Immature natural killer cell (primary cell): ENCODE measurements at places on chromosomes 4 and X.

GRCh38 chrX:124346117-124346876 lies at the start of gene SH2D1A:
TSS of gene SH2D1A (plus strand) at chrX:124346563. CDS start at chrX:124346643, 80 bp downstream.
- DNase-seq, result peak; percentile 56

- no peak for DNase-seq
These were observed 69.4 kb downstream of the DCHS2 start for GRCh38 chr4:154422152-154422551.

GRCh38 chr4:54403700-54404453 lies 174.8 kb downstream of the PDGFRA start:
- no peak for DNase-seq

GRCh38 chrX:112698946-112699345 lies 19.2 kb upstream of the LHFPL1 start:
- no peak for DNase-seq

GRCh38 chr4:38082424-38083385 lies 122.5 kb downstream of the PTTG2 start:
- no peak for DNase-seq

DNA sequence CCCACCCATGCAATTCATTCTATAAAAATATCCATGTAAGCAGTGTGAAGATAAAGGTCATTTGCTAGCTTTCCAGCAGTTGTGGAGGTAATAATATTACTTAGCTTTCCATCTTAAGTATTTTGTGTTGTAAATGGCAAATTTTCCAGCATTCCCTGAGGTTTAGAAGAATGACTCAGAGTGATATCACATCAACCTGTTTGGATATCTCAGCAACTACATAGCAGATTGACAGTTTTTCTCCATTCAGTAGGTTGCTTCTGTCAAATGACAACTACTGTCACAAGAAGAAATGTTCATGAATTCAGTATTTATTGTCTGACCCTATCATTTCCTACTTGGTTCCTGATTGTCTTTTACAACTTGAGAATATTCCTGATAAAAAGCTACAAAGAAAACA lies 434.9 kb upstream of the GALNTL6 start:
- DNase-seq, result no peak

DNA sequence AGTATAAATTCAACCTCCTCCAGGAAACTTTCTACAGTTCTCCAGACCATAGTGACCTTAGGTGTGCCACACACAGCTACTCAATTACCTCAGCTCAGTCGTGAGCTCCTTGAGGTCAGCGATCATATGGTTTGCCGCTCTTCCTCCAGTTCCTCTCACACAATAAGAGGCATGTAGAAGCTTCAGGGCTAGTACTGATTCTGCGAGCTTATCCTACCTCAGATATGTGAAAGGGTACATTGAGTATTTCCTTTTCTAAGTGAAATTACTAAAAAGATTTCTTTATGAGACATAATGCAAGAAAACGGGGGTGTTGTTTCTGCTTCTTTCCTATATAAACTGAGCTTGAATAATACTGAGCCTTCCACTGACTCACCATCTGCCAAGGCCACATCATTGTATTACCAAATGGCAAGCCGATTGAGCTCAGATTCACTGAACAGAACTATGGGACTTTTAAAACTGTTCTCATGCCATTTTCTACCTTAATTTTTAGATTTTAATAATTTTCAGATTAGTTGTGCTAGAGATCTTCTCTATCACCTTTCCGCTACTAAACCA lies 183.1 kb downstream of the HS6ST2 start:
- DNase-seq, result no peak

GRCh38 chrX:123513585-123514278 lies 219.1 kb downstream of the THOC2 start:
- DNase-seq, result no peak

DNA sequence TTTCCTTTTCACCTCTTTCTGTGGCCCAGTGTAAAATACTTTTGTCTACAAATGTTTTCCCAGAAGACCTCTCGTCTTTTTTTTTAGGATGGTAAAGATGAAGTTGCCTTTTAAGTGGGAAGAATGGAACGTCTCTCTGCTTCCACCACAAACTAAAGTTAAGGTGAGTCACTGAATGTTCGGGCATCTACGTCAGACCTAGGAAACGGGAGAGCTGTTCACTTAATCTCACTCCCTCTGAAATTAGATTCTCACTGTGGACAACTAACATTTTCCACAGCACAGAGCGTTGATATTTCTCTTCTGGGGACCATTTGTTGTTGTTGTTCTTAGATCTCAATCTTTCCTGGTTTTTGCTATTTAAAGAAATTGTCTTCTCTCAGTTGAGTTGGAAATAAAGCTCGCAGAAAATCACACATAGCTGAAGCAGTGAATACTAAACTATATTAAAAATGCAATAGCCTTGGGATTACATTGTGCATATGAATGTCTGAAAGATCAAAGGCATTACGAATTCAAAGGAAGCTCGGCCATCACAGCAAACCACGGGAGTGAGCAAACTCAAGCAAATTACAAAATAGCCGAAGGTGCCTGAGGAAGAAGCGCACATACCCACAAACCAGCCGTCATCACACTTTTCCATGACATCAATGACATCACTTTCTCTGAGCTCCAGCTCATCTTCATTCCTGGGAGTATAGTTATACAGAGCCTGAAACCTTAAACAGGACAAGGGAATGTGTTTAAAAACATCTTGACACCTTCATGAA lies 53.9 kb upstream of the PDLIM3 start:
- no peak for DNase-seq

DNA sequence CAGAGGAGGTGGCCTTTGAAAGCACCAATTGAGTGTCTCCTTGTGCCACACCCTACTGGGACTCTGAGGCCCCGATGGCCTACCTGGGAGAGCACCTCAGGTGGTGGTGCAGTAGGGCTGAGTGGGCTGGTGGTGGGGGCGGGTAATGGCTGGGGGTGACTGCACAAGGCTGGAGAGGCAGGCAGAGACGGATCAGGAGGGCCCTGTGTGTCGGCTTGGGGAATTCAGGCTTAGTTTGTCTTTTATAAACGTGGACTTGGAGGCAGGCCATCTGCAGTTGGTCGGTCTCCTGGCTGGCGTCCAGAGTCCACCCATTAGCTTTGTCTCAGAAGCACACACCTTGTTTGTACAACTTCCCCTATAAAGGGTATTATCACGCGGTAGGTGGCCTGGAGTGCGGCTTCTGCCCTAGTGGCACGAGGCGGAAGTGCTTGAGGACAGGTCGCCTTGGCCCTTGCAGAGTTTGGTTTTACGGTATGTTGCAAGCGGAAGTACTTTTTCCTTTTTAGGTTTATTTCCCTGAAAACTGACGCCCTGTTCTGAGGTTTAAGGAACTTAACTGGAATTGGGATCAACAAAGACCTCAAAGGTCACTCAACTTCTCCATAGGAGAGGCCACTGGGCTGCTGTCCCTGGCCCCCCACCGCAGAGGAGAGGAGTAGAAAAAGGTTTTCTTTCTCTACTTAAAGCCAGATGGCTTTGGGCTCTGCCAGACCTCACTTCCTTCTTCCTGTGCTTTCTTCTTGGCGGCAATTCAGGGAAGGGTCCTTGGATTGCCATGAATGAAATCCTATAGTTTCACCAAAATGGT lies 8.0 kb downstream of the TBC1D14 start:
- DNase-seq, result peak; percentile 39

- DNase-seq, result no peak
These were observed 343.1 kb downstream of the MID1IP1 start for GRCh38 chrX:39144323-39144722.

GRCh38 chr4:1113311-1114009 lies at the start of gene RNF212:
TSS of gene RNF212 (minus strand) at chr4:1113564. CDS start at chr4:1113464, 100 bp downstream.
- DNase-seq, result peak; percentile 23

GRCh38 chrX:34578237-34578636 lies 78.8 kb downstream of the TMEM47 start:
- no peak for DNase-seq

GRCh38 chr4:110041735-110042134 lies 129.1 kb downstream of the EGF start:
- DNase-seq, result no peak

GRCh38 chr4:182801636-182802035 lies 115.5 kb downstream of the DCTD start:
- DNase-seq, result no peak

DNA sequence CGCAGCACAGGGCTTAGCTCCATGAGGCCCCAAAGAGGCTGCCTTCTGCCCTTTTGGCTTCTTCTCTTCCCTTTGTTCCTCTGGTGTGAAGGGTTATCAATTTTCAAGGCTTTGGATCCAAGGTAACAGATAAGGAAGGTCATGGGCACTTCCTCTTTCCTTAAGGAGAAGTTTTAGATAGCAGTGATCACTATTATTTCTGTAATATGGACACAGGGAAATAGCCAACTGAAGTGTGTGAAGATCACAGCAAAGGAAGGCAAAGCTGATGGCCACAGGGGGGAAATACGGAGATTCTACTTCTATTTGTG lies 366.8 kb downstream of the UNC5C start:
- no peak for DNase-seq

GRCh38 chr4:188613976-188614375 lies 474.7 kb downstream of the TRIML1 start:
- no peak for DNase-seq

DNA sequence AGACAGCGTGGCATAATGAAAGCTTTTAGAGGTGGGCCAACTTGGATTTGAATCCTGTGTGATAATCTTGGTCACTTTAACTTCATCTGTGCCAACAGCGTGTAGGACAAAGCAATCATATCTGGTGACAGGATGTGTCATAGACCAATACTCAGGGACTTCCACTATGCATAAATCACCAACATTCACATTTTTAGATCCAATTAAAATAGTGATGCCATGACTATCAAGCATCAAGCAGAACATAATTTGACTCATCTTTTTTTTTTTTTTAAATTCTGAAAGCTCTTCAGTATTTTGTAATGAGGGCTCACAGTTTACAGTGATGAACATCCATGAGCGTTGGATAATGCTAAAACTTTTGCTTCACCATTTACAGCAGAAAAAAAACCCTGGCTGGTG lies 27.3 kb upstream of the RAPGEF2 start:
- no peak for DNase-seq

- DNase-seq, result peak; percentile 71
These were observed 4.4 kb downstream of the GPRIN3 start for GRCh38 chr4:89303177-89303576.

DNA sequence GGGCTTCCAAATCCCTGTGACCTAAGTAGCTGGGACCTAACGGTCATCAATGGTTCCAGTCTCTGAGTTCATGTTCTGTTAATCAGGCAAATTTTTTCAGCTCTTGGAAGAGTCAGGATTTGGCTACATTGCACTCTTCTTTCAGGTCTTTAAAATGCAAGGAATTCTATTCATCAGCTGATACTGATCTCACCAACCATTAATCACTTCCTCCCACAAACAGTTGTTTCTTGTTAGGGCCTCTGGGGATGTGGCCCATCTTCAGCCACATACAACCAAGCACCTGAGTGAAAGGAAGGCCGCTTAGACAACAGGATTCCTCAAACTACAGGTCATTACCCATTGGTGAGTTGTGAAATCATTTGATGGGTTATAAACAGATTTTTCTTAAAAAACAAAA lies 71.7 kb downstream of the FANCB start:
- no peak for DNase-seq
